Progenitor cell of endocrine pancreas (in vitro differentiated cells): ENCODE measurements at places on chromosomes 4 and X.

DNA sequence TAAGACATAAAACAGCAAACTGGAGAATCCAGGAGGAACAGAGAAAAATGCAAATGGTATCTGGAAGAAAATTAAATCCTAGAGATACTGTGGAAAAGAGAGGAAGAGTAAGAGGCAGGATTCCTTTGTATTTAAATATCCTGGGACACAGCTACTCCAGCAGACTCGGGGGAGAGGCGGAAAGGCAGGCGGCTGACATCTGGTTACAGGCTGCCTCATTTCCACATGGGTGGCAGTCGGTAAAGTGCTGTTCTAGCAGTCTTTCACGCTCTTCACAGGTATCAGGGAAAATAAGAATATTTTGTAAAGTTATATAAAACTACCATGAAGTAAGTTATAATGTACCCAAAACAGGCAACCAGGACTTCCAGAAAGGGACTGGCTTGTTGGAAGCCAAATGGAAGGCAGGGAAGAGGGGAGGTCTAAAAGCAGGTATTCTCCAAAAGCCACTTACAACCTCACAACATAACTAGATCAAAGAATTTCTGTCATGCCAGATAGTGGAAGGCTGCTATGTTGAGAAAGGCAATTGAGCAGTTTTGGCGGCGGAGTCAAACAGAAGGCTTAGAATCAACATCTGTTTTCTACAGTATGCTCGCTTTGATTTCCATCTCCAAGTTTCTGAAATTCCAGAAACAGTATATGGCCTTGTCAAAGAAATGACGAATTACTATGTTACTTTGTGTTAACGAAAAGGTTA is 1.3 kb upstream of the TIGD2 start:
- DNase-seq = no peak

GRCh38 chrX:19030805-19031204 is 46.9 kb upstream of the PHKA2 start:
- no peak for DNase-seq

DNA sequence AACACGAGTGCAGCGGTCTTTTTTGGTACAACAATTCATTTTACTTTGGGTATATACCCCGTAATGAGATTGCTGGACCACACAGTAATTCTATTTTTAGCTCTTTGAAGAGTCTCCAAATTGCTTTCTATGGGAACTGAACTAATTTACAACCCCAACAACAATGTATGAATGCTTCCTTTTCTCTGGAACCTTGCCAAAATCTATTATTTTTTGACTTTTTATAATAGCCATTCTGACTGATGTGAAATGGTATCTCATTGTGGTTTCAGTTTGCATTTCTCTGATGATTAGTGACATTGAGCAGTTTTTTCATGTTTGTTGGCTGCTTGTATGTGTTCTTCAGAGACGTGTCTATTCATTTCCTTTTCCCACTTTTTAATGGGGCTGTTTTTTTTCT is 240.8 kb downstream of the STK32B start:
- DNase-seq = no peak

GRCh38 chr4:10053635-10054453 is 32.5 kb upstream of the SLC2A9 start:
- DNase-seq = no peak
